ENCODE measurements at places on chromosomes 4 and X.
A peak's percentile ranks its signal among the peaks of the same experiment; 100 is the strongest.

GRCh38 chrX:109481986-109482385 is at the start of gene GUCY2F:
TSS of gene GUCY2F (minus strand) at chrX:109482086. CDS start at chrX:109475936, 6,150 bp downstream.
- DNase-seq, result no peak

- DNase-seq, result no peak
Measured at GRCh38 chrX:130626521-130626920, 224.7 kb downstream of the RBMX2 start.

- no peak for DNase-seq
Measured at GRCh38 chrX:34848281-34848680, 94.3 kb upstream of the FAM47B start.

GRCh38 chr4:154743683-154744340 is at the start of gene LRAT:
TSS of gene LRAT (plus strand) at chr4:154744000. CDS start at chr4:154744327, 327 bp downstream.
- peak; percentile 44 for DNase-seq

DNA sequence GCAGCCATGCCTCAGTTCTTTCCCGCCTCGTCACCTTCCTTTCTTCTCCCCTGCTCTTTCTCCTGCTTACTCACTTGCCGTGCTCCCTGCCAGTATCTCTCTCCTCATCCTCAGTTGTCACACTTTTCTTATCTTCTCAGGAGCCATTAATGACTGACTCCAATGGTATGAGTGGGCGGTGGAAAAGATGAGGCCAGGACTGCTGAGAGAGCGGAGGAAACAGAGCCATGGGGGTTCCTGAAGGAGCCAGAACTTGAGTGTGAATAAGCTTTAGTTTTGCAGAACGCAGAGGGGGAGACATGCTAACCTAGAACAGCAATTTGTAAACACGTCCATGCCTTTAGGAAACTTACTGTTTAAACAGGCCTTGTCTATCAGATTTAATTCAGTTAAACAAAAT is 126.5 kb downstream of the CHIC2 start:
- no peak for DNase-seq

- DNase-seq, result no peak
Measured at GRCh38 chrX:9534686-9535085, 69.8 kb downstream of the TBL1X start.
